NAMALWA (cell line): ENCODE measurements at places on chromosomes 13 and 19.

- DNase-seq = no peak
Measured at GRCh38 chr19:10110076-10110971, 1.2 kb upstream of the P2RY11 start.

DNA sequence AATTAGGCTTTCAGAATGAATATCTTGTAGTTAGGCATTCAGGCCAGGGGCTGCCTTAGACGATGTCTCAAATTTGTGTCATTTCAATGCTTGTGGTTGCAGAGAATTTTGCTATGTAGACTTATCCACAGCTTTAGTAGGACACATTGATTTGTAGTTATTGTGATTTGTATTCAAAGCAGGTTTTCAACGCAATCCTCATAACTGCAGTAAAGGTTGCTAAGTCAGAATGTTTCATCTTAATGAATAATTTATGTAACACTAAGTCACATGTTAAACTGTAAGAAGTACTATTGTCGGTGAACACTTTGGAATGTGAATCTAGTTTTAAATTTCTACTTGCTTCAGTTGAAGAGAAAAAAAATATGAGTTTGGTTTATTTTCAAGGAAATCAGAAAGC lies 1117.2 kb upstream of the SPRY2 start:
- DNase-seq = no peak

DNA sequence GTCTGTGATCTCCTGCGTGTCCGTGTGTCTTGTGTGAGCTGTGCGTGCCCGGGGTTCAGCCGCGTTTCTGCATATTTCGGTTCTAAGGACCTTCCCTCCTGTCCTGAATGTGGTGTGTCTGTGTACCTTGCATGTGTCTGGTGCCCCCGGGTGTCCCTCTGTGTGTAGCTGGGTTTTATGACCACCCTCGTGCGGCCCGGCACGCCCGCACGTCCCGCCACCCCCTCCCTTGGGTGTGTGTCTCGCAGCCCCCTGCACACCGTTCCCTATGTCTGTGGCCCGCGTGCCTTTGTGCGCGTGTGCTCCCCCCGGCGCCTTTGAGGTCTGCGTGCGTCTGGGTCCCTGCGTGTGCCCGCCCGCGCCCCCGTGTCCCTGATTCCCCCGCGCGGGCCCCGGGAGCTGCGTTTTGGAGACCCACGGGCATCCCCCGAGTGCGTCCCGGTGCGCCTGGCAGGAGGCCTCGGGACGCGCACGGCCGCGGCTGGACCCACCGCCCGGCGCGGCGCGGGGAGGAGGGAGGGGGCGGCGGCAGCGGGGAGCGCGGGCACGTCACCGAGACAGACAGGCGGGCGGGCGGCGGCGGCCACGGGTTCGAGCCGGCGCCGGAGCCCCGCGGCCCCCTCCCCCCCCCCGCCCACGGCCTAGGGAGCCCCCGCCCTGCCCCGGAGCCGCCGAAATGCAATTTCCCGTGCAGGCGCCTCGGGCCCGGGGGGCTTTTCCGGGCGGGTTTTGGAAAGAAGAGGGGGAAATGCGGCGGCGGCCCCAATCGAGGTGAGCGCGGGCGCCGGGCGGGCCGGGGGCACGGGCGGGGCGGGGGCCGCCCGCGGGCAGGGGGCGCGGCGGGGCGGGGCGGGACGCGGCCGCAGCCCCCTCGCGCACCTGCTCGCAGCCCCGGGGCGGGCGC lies 12.0 kb upstream of the NANOS3 start:
- no peak for DNase-seq

- no peak for DNase-seq
Measured at GRCh38 chr13:111385183-111385857, 64.9 kb downstream of the TEX29 start.

- DNase-seq = peak; percentile 58
Measured at GRCh38 chr19:40718774-40719391, 2.0 kb downstream of the ITPKC start.

DNA sequence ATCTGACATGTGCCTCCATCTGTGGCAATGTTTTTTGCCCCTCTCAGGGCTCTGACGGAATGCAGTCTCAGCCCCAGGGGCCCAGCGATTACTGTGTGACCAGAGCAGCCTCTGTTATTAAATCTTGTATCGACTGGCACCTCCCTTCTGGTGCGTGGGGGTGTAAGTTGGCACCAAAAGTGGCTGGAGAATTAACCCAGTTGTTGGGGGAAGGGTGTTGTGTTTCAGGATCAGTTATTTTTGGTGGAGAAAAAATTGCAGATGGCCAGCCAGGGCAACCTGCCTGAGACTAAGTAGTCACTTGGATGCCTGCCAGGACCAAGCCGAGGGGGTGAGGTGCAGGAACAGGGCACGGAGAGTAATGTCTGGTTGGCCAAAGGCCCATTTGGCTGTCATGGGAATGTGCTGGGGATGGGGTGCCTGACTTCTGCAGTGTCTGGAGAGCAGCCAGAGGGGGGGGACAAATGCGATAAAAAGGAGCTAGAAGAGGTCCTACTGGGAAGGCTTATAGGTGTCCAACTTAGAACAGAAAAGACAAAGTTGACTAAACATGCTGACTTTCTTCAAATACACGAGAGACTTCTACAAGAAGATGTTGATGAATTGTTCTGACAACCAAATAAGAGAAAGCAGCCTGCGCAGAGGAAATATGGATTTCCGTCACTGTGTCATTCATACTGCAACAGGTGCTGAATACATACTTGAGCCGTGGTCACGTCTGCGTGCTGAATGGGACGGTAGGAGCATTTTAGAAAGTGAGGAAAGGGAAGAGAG lies 69.8 kb downstream of the SIAH3 start:
- DNase-seq = peak; percentile 22

DNA sequence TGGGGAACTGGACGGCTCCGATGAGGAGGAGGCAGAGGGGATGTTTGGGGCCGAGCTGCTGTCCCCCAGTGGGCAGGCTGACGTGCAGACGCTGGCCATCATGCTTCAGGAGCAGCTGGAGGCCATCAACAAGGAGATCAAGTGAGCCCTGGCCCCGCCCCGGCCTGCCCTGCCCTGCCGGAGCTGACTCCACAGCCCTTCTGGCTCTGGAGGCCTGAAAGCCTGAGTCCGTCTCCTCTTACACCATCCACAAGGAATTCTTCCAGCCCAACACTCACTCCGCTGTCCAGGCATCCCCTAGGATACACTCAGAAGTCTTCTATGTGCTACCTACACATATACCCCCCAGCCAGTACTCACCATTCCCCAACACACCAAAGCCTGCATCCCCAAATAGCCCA lies 17.4 kb downstream of the PPFIA3 start:
- DNase-seq = no peak

GRCh38 chr19:7863971-7864689 lies 10.1 kb downstream of the PRR36 start:
- no peak for DNase-seq

DNA sequence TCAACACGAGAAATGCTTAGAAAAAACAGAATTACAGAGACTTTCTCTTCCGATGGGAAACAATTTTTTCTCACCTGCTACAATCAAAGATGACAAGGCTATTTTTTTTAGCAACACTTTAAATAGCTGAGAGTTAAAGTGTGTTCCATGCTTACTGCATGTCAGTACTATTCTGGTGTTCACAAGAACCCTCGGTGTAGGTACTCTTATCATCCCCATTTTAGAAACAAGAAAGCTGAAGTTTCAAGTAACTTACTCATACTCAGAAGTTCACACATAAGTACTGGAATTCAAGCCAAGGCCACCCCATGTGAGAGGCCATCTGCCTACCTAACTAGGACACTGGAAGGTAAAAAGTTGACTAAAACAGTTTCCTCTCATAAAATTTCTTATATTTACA lies 9.0 kb upstream of the TNFRSF19 start:
- no peak for DNase-seq

GRCh38 chr13:50995854-50996253 lies 86.3 kb downstream of the RNASEH2B start:
- DNase-seq = no peak

DNA sequence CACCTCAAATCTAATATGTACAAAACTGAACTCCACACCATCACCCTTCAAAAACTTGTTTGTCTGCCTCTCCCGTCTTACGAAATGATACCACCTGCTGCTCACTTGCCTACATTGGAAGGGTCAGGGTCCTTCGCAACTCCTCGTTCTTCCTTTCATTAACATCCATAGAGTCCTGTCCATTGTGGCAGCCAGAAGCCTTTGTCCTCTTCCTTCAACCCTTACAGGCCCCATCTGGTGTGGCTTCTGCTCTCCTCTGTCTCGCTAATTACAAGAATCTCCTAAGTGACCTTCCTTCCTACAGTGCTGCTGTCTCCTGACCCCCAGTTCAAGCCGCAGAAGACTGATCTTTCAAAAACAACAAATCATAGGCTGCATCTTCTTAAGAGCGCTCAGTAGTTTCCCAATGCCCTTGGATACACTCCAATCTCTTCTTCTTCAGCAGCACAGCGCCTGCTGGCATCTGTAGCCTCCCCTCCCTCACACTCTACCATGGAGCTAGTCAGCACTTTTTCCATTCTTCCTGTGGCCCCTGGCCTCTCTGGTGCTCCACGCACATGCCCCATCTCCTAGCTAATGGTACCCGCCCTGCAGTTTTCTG lies 382.7 kb downstream of the LIG4 start:
- no peak for DNase-seq

DNA sequence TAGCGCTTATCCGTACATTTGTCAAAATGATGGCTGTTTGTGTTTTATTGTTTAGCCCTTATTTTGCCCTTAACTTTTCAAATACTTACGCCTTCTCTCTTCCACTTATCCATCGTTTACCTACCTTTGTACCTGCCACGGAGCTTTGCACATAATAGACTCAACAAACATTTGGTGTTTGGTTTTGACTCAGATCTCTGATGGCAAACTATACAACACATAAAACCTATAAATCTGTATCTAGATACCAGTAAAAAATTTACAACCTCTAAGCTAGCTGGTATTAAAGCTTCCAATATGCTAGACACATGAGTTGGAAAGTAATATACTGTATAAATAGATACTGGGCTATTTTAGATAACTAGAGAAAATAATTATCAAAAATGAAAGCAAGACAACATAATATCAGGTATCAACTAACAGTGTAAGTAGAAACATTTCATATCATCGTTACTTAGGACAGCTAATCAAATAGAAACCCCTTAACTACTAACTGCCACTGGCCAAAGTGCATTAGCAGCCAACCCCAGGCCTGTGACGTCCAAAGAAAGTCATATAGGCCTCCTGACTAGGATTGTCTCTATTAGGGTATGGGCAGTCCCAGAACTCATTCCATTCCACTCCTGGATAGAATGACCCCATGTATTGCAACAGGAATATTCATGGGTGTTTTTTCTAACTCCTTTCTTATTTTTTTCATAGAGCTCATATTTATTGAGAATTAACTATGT lies 53.8 kb downstream of the KCTD12 start:
- DNase-seq = no peak

GRCh38 chr13:109135018-109135417 lies 505.6 kb downstream of the MYO16 start:
- no peak for DNase-seq

- no peak for DNase-seq
Measured at GRCh38 chr19:6765738-6766356, 1.4 kb downstream of the SH2D3A start.

- DNase-seq = peak; percentile 37
Measured at GRCh38 chr13:39765801-39766463, 110.5 kb downstream of the COG6 start.

DNA sequence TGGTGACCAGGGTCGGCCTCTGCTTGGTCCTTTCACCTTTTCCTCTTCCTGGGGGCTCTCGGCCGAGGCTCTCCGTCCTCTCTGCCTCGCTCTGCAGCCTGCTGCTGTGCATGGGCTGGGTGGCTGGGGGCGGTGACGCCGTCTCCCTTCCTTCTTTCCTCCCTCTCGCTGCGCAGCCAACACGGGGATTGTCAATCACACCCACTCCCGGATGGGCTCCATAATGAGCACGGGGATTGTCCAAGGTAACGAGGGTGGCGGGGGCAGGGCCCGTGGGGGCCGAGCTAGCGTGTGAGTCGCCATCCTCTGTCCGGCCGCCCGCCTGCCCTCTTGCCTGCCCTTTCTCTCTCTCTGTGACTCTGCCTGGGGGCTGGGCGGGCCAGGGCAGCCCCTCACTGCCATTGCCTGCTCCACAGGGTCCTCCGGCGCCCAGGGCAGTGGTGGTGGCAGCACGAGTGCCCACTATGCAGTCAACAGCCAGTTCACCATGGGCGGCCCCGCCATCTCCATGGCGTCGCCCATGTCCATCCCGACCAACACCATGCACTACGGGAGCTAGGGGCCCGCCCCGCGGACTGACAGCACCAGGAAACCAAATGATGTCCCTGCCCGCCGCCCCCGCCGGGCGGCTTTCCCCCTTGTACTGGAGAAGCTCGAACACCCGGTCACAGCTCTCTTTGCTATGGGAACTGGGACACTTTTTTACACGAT lies 7.1 kb downstream of the YIPF2 start:
- DNase-seq = no peak

- no peak for DNase-seq
Measured at GRCh38 chr19:31594701-31595100, 245.5 kb upstream of the TSHZ3 start.

GRCh38 chr13:68550330-68550729 lies 1320.2 kb upstream of the PCDH9 start:
- DNase-seq = no peak

DNA sequence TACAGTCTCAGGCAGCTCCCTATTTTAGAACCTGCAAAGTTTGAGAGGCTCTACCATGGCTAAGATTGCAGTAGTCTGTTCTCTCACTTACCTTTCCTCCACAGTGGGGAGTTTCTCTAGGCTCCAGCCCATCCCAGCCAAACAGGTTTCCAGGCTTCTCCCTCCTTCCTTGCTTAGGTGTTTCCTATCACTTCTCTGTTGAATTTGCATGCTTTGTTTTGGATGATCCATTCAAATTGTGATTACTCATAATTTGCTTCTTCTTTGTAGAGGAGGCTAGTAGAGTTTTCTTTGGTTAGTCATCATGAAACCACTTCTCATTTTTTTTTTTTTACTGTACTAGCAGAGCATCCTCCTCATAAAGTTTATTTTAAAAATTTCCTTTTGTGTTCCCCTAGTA lies 1242.2 kb upstream of the MIR17HG start:
- no peak for DNase-seq
